Activated naive CD4-positive, alpha-beta T cell (primary cell): ENCODE measurements at places on chromosomes 2 and 18.

DNA sequence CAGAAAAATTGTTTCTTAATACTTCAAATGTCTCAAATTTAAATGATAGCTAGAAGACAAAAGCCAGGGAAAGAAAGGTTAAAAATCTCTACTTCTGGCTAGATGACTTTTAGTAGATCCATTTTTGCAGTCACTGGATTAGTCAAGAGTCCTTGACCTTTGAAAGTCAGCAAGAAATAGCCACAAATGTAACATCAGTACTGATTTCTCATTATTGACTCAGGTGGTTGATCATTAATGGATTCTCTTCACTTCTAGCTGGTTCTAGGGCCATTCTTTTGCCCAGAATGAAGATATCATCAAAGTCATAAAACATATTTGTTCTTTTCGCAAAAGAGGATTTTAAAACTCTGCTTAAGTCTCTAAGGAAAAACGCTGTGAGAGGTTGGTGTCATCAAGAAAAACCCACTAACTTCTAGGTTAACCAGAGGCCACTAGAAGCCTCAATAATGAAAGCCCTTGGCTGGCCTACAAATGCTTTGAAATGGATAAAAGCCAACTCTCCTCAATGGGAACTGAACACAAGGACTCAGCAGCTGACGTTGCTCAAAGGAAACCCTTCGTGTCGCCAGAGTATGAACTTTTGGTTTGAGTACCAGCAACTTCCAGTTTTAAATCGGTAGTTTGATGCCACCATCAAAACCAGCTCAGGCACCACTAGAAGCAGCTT lies 66.3 kb downstream of the IRS1 start:
- no peak for DNase-seq

DNA sequence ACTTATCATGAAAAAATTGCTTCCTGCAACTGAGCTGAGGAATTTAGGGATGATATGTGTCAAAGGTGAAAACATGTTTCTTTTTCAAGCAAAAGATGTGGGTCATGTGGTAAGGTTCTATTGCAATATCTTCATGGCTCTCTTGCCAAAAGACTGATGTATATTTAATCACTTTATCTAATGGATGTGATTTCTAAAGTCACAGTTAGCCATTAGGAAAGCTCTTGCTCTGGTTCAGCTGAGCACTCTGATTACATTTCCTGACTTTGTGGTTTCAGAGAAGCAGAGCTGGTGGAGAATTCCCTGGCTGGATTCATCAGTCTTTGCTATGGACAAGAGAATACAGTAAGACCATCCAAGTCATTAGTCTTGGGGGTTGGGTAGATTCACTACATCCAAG lies 24.4 kb downstream of the SCN9A start:
- DNase-seq, result no peak

DNA sequence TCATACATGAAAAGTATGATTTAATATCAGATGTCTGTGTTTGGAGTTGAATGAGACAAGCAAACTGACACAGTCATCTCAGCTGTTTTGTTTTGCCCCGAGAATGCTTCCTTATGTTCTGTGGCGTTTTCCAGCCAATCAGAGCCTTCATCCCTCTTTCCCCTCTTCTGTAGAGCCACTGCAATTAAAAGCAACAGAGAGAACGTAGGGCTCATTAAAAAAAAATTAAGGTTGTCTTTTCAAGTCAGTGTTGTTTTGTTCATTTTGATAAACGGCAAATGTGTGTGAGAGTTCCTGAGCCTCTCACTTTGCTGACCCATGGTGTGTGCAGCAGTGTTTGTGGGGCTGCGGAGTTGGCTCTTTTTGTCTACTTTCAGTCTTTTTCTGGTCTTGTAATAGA lies 216.0 kb downstream of the FHOD3 start:
- no peak for DNase-seq

- no peak for DNase-seq
Observed at GRCh38 chr2:189171956-189172609, 7.5 kb downstream of the COL5A2 start.

DNA sequence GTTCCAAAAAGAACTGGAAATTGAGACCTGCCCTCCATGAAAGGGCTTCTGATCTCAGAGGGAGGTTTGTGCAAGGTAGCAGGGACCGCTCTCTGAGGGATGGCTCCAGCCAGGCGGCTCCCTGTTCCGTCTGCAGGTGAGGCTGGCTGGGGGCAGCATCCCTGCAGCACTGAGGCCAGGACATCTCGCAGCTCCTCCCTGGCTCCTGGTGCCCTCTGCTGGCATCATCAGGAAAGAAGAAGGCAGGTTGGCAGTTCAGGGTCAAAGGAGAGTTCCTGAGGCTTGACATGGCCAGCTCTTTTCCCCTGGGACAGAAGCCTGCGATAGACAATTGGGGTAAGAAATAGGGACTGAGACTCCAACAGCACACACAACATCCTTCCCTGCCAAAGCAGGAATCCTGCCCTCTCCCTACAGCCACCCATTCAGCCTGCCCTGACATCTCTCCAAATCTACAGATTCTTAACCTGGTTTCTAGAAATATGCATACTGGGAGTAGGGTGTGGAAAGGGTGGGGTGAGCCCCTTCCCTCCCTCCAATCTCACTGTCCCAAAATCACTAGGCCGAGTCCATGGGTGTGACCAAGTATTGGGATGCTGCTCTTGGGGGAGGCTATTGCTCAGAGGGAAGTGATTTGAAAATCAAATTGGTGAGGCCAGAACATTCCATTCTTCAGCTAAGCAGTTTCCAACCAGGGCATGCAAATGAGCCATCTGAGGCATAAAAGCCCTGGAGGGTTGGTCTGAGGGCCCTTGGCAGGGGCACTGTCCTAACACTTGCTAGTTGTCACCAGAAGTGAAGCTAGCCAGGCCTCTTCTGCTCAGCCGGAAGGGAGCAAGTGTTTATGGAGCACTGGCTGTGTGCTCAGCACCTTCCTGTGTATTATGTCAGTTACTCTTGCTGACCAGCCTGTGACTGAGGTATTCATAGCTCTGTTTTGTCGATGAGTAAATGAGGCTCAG lies 185.4 kb downstream of the TFCP2L1 start:
- no peak for DNase-seq

DNA sequence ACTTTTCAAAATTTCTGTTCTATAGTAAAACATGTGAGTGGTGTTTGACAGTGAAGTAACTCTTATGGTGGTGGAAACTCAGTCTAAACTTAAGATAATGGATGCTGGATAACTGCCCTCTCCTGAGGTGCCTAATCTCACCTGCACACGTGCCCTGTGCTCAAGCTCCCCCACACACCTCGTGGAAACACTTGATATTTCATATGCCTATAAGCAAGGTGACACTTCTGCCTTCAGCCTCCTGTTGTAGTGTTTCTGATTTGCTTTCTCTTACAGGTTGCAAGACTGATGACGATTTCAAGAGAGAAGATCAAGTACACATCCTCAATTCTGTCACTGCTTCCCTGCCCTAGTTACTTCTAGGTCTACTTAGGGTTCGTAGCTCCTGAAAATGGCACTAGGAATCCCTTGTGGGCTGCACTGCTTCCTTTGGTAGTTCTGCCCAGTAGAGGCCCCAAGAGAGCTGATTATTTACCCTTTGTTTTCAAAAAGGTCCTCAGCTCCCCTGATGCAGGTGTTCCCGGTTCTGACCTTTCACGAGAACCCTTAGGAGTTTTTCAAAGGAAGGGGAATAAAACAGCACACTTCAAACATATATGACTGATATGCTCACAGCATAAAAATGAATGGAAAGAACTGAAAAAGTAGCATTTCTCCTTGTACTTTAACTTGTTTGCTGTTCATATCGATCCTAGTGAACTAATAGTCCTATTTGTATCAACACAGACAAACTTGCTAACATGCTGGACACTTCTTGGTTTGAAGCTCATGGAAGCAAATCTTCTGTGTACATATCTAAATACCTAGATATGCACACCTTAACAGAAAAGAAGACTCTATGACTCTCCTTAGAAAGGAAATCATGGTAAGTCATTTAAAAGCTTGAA lies 6.7 kb downstream of the CAVIN2 start:
- DNase-seq, result no peak

GRCh38 chr2:41884718-41885117 lies 163.1 kb upstream of the PKDCC start:
- no peak for DNase-seq

DNA sequence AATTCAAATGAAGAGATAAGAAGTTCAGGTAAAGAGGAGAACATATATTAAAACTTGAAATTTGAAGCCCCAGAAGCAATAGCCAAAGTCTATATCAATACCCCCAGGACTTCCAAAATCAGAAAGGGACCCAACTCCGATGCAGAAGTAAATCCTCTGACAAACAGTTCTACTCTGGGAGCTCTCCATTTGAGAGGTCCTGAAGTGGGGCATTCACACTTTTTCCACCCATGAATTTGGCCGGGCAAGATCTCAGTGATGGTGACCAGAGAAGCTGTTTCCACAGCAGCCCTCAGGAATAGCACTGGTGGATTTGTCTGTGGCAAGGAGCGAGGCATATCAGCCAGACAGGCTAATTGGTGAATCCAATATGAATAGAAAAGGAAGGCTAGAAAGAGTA lies 313.6 kb upstream of the MC4R start:
- DNase-seq, result no peak

GRCh38 chr2:232874677-232875223 lies 4.7 kb downstream of the SNORC start:
- no peak for DNase-seq

DNA sequence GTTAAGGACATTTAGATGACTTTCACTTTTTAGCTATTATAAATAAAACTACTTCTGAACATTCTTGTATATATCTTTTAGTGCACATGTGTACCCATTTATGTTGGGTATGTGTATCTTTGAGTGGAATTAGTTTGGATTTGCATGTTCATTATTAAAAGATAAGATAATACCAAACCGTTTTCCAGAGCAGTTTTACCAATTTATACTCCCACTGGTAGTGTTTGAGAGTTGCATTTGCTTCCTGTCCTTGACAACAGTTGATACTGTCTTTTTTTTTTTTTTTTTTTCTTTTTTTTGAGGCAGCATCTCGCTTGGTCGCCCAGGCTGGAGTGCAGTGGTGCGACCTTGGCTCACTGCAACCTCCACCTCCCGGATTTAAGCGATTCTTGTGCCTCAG lies 23.3 kb downstream of the SLC30A6 start:
- DNase-seq, result no peak

GRCh38 chr2:206040525-206040924 lies 45.4 kb downstream of the INO80D start:
- no peak for DNase-seq

DNA sequence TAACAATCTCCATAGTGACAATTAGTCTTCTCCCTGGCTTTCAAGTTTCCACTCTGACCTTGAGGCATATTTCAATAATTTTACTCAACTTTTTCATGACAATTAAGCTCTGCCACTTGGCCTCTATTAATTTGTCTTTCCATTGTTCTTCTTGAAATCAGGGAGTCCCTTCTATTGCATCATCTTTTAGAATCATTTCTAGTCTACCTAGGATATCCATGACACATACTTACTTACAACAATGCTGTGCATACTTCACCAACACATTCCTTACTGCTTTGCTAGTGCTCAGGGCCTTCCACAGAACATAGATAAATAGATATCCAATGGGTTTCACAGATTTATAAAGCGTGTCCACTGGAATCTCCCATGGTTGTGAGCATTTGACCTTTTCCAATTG lies 331.5 kb upstream of the LRP1B start:
- DNase-seq, result no peak

- no peak for DNase-seq
Observed at GRCh38 chr2:23550553-23550952, 165.6 kb downstream of the KLHL29 start.

DNA sequence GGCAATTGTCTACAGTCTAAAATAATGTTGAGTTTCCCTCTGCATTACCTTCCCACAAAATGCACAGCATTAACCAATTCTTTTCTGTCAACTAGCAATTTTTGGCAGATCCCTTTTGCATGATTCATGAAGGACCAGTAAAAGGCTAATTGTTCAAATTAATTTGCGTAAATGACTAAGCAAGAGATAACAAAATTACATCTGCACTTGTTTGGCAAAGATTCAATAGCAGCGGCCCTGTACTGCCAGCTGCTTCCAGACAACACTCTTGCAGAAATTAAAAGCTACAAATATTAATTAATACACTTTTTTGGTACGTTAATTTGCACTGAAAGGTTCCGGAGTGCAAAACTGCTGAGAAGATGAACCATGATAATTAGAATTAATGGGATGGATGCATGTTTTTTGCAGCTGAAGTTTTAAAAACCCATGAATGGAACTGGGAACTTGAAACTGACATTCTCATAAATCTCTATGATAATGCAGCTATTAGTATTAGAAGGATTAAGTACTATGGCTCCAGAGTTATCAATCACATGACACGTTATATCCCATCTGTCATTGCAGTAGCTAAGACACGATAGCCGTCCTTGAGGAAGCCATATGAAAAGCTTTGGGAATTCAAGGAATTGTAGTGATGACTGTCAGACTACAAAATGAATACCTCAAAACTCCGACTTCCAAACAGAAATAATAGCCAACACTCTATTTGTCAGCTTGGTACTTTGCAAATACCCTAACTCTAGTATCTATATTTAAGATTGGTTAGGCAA lies 1268.3 kb upstream of the ACVR2A start:
- no peak for DNase-seq

- DNase-seq, result no peak
Observed at GRCh38 chr18:9325716-9326115, 8.9 kb upstream of the TWSG1 start.

DNA sequence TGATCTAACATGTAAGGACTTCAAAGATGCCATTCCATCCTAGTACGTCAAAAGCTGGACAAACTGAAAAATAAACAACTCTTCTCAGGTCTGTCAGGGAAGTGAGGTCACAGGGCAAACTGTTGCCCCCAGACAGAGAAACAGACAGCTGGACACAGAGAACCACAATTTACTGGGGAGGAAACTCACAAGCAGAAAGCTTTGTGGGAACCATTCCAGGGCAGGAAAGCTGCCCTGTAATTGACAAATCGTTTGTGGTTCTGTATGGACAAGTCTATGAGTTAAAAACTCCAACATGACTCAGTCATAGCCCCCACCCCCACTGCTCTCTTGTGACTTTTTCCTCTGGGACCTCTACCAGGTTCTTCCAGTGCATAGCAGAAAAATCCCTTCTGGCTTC lies 28.4 kb downstream of the MCEE start:
- DNase-seq, result no peak

DNA sequence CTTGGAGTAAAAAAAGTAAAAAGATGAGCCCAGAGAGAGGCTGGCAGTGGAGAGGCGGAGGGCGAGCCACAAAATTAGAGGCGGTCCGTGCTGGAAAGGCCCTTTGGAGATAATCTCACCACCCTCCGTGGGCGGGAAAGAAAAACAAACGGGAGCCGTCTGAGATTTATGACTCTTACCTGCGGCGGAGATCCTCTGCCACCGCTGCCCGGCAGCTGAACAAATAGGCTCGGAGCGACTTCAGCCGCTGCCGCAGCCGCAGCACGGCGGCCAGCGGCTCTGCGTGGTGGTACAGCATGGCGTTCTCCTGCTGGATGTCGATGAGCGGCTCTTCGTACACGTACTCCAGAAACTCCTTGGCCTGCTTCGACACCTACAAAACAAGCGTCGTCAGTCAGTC lies 94.6 kb downstream of the PLEKHM3 start:
- no peak for DNase-seq

- no peak for DNase-seq
Observed at GRCh38 chr18:9032519-9032918, 70.0 kb upstream of the NDUFV2 start.
